ENCODE measurements at places on chromosomes 2 and 18. TPM values are rescaled to one million over a fixed set of nuclear protein-coding genes. Genes with fewer than 3 reads are reported as not detected.

DNA sequence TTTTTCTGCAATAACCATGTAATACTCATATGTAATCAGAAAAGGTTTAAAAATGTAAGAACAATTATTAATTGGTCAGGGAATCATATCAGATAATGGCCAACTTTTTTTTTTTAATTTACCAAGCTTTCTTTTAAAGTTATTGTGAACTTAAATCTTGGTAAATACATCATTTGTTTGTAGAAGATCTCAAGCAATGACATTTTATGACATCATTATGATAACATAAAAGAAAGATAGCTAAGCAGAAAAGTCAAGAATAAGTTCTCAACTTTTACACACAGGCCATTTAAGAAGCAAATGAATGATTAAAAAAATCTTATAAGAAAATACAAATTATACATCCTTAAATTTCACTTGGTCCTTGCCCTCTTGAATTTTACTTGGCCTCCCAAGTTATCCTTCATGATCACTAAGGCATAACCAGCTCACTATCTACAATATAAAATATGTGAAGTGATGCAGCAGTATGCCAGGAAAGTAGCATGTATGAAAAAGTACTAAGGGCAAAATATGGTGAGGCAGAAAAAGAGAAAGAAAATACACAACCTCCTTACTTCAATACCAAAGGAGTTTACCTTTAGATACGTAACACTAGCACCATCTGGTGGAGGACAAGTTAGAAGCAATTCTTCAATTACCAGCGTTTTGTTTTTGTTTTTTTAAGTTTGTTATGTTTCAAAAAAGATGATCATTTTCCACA is 116.6 kb downstream of the SRBD1 start:
- H3K4me3 ChIP-seq: no peak overlapping the region
- no peaks in the 10 kb centered on the region for H3K36me3 ChIP-seq
- DNase-seq: no peak
- no peaks in the 10 kb centered on the region for H3K27me3 ChIP-seq
- no peaks in the 10 kb centered on the region for H3K4me1 ChIP-seq

DNA sequence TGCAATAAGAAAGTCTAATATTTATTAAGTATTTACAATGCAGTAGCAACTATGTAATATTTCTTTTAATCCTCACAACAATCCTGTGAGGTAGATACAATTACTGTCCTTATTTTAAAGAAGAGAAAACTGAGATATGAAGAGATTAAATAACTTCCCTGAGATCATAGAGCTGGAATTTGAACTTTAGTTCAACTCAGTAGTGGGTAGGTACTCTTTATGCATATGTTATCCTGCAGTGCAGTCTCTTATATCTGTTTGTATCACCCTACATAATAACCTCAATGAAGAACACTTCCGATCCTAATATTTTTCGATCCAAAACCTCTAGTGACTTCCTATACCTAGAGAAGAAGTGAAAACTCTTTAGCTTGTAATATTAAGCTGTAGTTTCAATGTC is 64.2 kb downstream of the PLA2R1 start:
- no peak overlapping the region for H3K27ac ChIP-seq
- H3K36me3 ChIP-seq: no peaks in the 10 kb centered on the region
- H3K27me3 ChIP-seq: no peaks in the 10 kb centered on the region
- H3K4me3 ChIP-seq: no peak overlapping the region

GRCh38 chr2:10084223-10084865 is 4.1 kb upstream of the CYS1 start:
- no peaks in the 10 kb centered on the region for H3K4me1 ChIP-seq
- no peak overlapping the region for H3K4me3 ChIP-seq
- no peak for DNase-seq
- H3K36me3 ChIP-seq: no peaks in the 10 kb centered on the region
- H3K27me3 ChIP-seq: peaks cover 23% of the 10 kb centered on the region

The SERPINB4 gene
- not detected for total RNA-seq

GRCh38 chr2:23756593-23757292 is 170.2 kb downstream of the ATAD2B start:
- DNase-seq: no peak
- no peak overlapping the region for H3K4me3 ChIP-seq
- H3K4me1 ChIP-seq: peaks cover 22% of the 10 kb centered on the region
- peaks cover 8% of the 10 kb centered on the region for H3K36me3 ChIP-seq
- no peaks in the 10 kb centered on the region for H3K27me3 ChIP-seq
- H3K27ac ChIP-seq: peak overlapping the region; percentile 42

The TLX2 gene
- total RNA-seq: not detected

DNA sequence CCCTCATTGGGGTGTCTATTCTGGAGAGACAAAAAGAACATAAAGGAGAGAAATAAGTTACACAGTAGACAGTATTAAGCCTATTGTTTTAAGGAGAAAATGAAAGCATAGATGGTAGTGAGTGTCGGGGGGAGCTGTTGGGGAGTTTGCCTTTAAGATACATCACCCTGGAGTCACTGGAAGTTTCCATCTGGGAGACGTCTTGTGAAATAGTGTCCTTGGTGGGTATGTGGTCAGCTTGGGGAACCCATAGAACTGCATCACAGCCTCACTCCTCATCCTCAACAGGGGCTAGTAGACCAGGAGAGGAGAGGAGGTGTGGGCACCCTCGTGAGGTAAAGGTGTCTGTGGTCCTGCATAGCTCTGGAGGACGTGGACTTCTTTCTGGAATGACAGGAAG is 60.6 kb downstream of the RNF144A start:
- no peak overlapping the region for H3K4me3 ChIP-seq
- H3K36me3 ChIP-seq: no peaks in the 10 kb centered on the region
- peaks cover 18% of the 10 kb centered on the region for H3K4me1 ChIP-seq

GRCh38 chr18:53567929-53568574 is 656.4 kb downstream of the MBD2 start:
- H3K27me3 ChIP-seq: no peaks in the 10 kb centered on the region

DNA sequence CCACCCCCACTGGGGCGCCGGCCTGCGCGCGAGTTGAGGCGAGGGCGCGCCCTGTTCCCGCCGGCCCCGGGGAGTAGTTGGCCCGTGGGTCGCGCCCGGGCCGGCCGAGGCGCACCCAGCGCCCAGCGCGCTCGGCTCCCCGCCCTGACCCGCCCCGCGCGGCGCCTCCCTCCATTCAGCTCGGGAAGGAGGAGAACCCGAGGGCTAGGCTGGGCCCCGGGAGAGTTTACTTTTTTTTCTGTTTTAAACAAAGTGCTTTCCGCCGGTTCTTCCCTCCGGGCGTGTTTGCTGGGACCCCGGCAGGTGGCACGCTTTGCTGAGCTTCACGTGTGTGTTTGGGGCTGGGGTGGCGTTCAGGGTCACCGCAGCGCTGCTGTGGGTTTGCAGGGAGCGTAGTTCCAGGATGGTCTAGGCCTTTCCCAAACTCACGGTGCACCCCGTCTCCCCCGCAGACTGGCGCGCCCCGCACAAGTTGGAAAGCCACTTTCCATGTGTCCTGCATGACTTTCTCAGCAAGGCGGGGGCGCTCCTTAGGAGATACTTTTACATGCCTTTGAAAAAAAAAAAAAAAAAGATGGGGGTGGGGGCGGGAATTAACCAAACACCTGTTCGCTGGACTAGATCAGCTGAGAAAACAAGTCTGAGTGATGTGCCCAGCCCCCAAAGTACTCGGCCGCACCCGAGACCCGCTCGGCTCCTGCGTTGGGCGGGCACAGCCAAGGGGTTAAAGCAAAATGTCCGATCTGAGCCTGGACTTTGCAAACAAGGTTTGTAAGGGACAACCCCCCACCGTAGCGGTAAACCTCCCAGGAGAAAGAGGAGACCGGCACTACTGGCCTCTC is 825 bp downstream of the ITGA6 start:
- DNase-seq: peak; percentile 39
- no peaks in the 10 kb centered on the region for H3K27me3 ChIP-seq
- peak overlapping the region; percentile 73 for H3K27ac ChIP-seq
- H3K4me3 ChIP-seq: peak overlapping the region; percentile 71
- H3K36me3 ChIP-seq: no peaks in the 10 kb centered on the region
- peaks cover 19% of the 10 kb centered on the region for H3K4me1 ChIP-seq

The KCNJ13 gene
- total RNA-seq: not detected

- no peak for DNase-seq
- H3K27ac ChIP-seq: no peak overlapping the region
- H3K4me1 ChIP-seq: no peaks in the 10 kb centered on the region
- H3K36me3 ChIP-seq: no peaks in the 10 kb centered on the region
- H3K4me3 ChIP-seq: no peak overlapping the region
- no peaks in the 10 kb centered on the region for H3K27me3 ChIP-seq
Observed at GRCh38 chr2:181594322-181594721, 62.6 kb downstream of the CERKL start.

GRCh38 chr2:135586148-135586547 is 54.9 kb downstream of the R3HDM1 start:
- H3K4me3 ChIP-seq: no peak overlapping the region
- H3K36me3 ChIP-seq: no peaks in the 10 kb centered on the region
- no peak overlapping the region for H3K27ac ChIP-seq
- DNase-seq: no peak
- peaks cover 29% of the 10 kb centered on the region for H3K4me1 ChIP-seq

- no peak for DNase-seq
- H3K4me3 ChIP-seq: no peak overlapping the region
- H3K27ac ChIP-seq: peak overlapping the region; percentile 65
- no peaks in the 10 kb centered on the region for H3K27me3 ChIP-seq
Observed at GRCh38 chr2:230170532-230170931, 49.3 kb downstream of the SP110 start.

GRCh38 chr2:46913471-46914381 is 1.9 kb downstream of the MCFD2 start:
- H3K4me3 ChIP-seq: peak overlapping the region; percentile 96
- peak overlapping the region; percentile 100 for H3K27ac ChIP-seq
- H3K27me3 ChIP-seq: no peaks in the 10 kb centered on the region
- H3K36me3 ChIP-seq: peaks cover 9% of the 10 kb centered on the region
- H3K4me1 ChIP-seq: peaks cover 58% of the 10 kb centered on the region
- DNase-seq: no peak

GRCh38 chr18:76464281-76465259 is 30.5 kb downstream of the ZNF516 start:
- no peaks in the 10 kb centered on the region for H3K36me3 ChIP-seq
- H3K27me3 ChIP-seq: no peaks in the 10 kb centered on the region
- peaks cover 31% of the 10 kb centered on the region for H3K4me1 ChIP-seq
- no peak overlapping the region for H3K4me3 ChIP-seq

- H3K27ac ChIP-seq: no peak overlapping the region
- no peak for DNase-seq
- no peaks in the 10 kb centered on the region for H3K27me3 ChIP-seq
- H3K4me1 ChIP-seq: no peaks in the 10 kb centered on the region
Observed at GRCh38 chr2:7497178-7497577, 580.0 kb downstream of the RNF144A start.

The GREB1 gene
- 2.0 TPM for total RNA-seq

The C2orf78 gene
- total RNA-seq: not detected

GRCh38 chr18:63648241-63648640 is 4.2 kb upstream of the SERPINB4 start:
- no peak overlapping the region for H3K4me3 ChIP-seq
- no peaks in the 10 kb centered on the region for H3K27me3 ChIP-seq
- H3K27ac ChIP-seq: no peak overlapping the region

DNA sequence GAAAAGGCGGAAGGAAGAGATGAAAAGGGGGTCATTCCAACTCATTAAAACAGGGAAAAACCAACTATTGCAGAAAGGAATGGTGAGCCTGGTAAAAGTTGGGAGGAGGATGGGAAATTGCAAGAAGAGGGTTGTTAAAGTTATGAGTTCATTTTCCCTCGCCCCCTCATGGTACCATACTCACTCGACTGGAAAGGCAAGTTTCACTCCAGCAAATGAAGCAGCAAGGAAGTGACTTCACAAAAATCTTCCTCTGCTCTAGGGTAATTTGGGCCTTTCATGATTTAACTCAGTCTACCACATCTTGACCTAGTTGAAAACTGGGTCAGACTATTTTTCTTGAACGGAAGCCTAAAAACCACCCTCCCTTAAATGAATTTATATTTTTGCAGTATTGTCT is 22.8 kb upstream of the DAW1 start:
- H3K4me3 ChIP-seq: no peak overlapping the region
- no peak overlapping the region for H3K27ac ChIP-seq
- H3K27me3 ChIP-seq: no peaks in the 10 kb centered on the region
- H3K4me1 ChIP-seq: no peaks in the 10 kb centered on the region

The GALNT5 gene
- not detected for total RNA-seq

GRCh38 chr18:11316546-11316945 is 167.2 kb upstream of the PIEZO2 start:
- no peaks in the 10 kb centered on the region for H3K27me3 ChIP-seq
- no peak overlapping the region for H3K27ac ChIP-seq
- no peaks in the 10 kb centered on the region for H3K4me1 ChIP-seq
- no peak overlapping the region for H3K4me3 ChIP-seq

DNA sequence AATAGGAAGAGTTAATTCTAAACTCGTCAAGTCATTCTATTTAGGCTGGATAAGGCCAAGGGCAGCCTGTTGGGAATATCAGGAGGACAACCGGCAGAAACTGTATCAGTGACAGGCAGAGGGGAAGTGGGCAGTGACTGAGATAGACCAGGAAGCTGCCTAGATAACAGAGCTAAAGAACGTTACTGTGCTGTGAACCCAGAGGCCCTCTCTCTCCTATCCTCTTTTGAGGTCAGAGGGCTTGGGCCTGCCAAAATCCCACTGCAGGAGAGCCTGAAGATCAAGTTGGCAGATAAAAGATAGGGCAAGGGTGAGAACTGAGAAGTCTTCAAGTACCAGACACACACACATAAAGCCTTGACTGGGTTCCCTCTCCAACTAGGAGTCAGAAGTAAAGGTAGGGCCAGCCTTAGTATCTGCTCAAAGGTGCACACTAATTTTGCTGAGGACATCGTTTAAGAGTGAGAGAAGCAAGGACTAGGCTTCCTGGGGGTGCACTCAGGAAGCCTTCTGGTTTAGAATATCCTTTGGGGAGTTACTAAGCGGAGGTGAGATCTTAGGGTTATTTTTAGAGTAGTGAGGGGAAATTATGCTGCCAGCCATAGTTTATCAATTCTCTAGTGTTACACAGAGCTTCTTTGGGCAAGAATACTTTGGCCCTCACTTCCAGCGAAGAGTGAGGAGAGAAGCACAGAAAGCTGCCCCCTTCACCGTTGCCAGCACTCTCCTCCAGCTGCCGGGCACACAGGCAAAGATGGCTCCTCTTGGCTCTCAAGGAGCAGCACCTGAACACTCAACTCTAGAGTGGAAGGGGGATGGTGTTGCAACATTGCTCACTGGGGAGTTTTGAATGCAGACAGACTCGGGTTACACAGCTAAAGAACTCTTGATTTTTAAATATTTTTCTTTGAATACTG is 9.8 kb downstream of the CAVIN2 start:
- no peaks in the 10 kb centered on the region for H3K4me1 ChIP-seq
- no peak for DNase-seq
- H3K27me3 ChIP-seq: no peaks in the 10 kb centered on the region
- H3K4me3 ChIP-seq: peak overlapping the region; percentile 12

GRCh38 chr2:70926042-70926441 is 9.7 kb upstream of the ATP6V1B1 start:
- no peaks in the 10 kb centered on the region for H3K36me3 ChIP-seq
- DNase-seq: no peak
- no peaks in the 10 kb centered on the region for H3K27me3 ChIP-seq
- H3K27ac ChIP-seq: no peak overlapping the region
- H3K4me3 ChIP-seq: no peak overlapping the region
- H3K4me1 ChIP-seq: no peaks in the 10 kb centered on the region

- H3K27ac ChIP-seq: no peak overlapping the region
- H3K27me3 ChIP-seq: no peaks in the 10 kb centered on the region
- no peak for DNase-seq
- H3K4me1 ChIP-seq: no peaks in the 10 kb centered on the region
Observed at GRCh38 chr2:15570104-15570503, 9.0 kb upstream of the NBAS start.

The SLC4A5 gene
- 0.69 TPM for total RNA-seq

The GAD1 gene
- not detected for total RNA-seq

The UGT1A4 gene
- 0.51 TPM for total RNA-seq
